Activated CD4-positive, alpha-beta T cell treated with anti-CD3 and anti-CD28 coated beads, Interleukin-2, amount 10 ng/mL, durations not matched to agents 7 days and 5 days (primary cell): ENCODE measurements at places on chromosomes 7 and 10. TPM values are rescaled to one million over a fixed set of nuclear protein-coding genes. Genes with fewer than 3 reads are reported as not detected.
A peak's percentile ranks its signal among the peaks of the same experiment; 100 is the strongest.

The HTR5A gene
- total RNA-seq, result not detected

The FAM25G gene
- total RNA-seq, result not detected

The PON2 gene
- 3.3 TPM for total RNA-seq

GRCh38 chr7:134654104-134654775 is 7.6 kb downstream of the BPGM start:
- peaks cover 54% of the 10 kb centered on the region for H3K36me3 ChIP-seq
- H3K27ac ChIP-seq, result no peak overlapping the region
- peaks cover 46% of the 10 kb centered on the region for H3K4me1 ChIP-seq
- no peak for DNase-seq
- no peak overlapping the region for H3K4me3 ChIP-seq

DNA sequence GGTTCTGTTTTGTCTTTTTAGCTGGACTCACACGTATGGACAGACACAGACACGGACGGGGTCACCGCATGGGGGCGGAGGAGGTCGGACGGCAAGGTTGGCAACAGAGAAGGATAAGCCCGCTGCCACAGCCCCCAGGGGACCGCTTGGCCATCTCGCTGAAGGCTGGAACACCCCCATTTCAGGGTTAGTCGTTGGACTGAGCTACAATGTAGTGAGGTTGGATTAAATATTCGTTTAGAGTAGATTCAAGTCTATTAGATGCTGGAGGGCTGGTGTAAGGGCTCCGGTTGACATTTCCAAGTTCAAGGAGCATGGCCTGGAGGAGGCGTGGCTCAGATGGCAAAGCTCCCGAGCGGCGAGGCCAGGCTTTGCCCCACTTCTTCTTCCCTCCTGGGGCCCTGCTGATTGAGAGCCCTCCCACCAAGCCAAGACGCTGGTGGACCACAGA is 35.2 kb downstream of the PPIF start:
- no peak for DNase-seq
- no peaks in the 10 kb centered on the region for H3K27me3 ChIP-seq
- no peaks in the 10 kb centered on the region for H3K36me3 ChIP-seq
- no peak overlapping the region for H3K27ac ChIP-seq

GRCh38 chr10:35192645-35193249 is 66.1 kb downstream of the CREM start:
- H3K4me3 ChIP-seq, result no peak overlapping the region
- peaks cover 21% of the 10 kb centered on the region for H3K36me3 ChIP-seq
- H3K4me1 ChIP-seq, result peaks cover 46% of the 10 kb centered on the region

GRCh38 chr10:71235808-71236207 is 23.4 kb downstream of the UNC5B start:
- no peaks in the 10 kb centered on the region for H3K4me1 ChIP-seq
- H3K4me3 ChIP-seq, result no peak overlapping the region
- H3K27ac ChIP-seq, result no peak overlapping the region

GRCh38 chr7:101156277-101156676 is 2.0 kb downstream of the AP1S1 start:
- H3K27me3 ChIP-seq, result peaks cover 12% of the 10 kb centered on the region
- no peak overlapping the region for H3K4me3 ChIP-seq
- DNase-seq, result no peak
- no peak overlapping the region for H3K27ac ChIP-seq

DNA sequence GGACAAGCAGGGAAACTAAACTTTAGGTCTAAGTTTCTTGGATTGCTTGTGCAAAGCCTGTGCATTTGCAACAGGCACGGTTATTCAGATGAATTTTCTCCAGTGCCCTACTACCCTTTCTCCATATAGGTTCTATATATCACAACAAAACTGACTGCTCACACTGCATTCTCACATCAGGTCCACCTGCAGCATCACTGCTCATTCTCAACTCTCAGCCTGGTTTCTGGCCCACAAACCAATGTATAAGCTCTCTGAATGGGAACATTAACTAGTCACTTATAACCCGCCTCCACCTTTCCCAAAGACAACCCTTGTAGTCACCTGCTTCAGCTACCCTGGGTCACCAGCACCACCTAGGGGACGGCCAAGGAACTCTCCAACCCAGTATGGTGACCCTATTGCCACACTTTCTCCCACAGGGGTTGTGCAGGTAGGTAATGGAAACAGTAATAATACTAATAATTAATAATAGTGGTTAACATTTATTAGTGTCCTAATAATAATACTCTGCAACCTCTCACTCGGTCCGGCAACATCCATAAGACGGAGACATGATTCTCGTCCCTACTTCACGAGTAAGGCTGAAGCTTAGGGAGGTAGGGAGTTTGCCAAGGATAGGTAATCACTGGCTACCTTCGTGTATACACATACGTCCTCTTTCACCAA is 97.3 kb downstream of the CLEC2L start:
- no peak overlapping the region for H3K27ac ChIP-seq
- DNase-seq, result peak; percentile 67
- H3K36me3 ChIP-seq, result peaks cover 18% of the 10 kb centered on the region
- H3K27me3 ChIP-seq, result no peaks in the 10 kb centered on the region
- no peak overlapping the region for H3K4me3 ChIP-seq
- peaks cover 22% of the 10 kb centered on the region for H3K4me1 ChIP-seq

DNA sequence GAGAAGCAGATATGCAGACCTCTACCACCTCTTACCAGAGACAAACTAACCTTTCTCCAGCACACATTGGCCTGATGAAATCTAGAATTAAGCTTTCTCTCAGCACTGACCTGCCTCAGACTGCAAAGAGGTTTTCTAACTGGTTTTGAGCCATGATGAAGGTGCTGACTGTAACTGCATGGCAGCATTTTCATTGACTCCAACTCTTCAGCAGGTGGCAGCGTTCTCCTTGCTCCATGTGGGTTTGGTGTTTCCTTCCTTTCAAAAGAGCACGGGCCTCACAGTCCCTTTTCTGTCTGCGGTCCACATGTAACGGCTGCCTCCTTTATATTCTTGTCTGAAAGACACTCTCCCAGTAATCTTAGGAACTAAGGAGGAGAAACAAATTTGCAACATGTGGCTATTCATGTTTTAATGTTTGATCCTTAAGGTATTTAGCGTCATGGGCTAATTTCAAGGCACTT is 12.6 kb downstream of the KLLN start:
- DNase-seq, result peak; percentile 71
- peaks cover 7% of the 10 kb centered on the region for H3K27me3 ChIP-seq
- H3K27ac ChIP-seq, result no peak overlapping the region
- H3K36me3 ChIP-seq, result no peaks in the 10 kb centered on the region
